ENCODE measurements at places on chromosomes 16 and 17. TPM values are rescaled to one million over a fixed set of nuclear protein-coding genes. Genes with fewer than 3 reads are reported as not detected.

Gene LGALS9
- total RNA-seq: 5.1 TPM

Gene TNFRSF12A
- 24.8 TPM for total RNA-seq

Gene ACSM2B
- total RNA-seq: not detected

Gene KCNH6
- total RNA-seq: not detected

Gene FBXO39
- 0.52 TPM for total RNA-seq

Gene HASPIN
- 4.6 TPM for total RNA-seq

Gene SPEM2
- not detected for total RNA-seq

Measured in epithelial cell of alveolus of lung (primary cell).